ENCODE measurements at places on chromosomes 5 and 9.

- DNase-seq, result no peak
Measured at GRCh38 chr9:26210338-26210851, 532.2 kb upstream of the TUSC1 start.

DNA sequence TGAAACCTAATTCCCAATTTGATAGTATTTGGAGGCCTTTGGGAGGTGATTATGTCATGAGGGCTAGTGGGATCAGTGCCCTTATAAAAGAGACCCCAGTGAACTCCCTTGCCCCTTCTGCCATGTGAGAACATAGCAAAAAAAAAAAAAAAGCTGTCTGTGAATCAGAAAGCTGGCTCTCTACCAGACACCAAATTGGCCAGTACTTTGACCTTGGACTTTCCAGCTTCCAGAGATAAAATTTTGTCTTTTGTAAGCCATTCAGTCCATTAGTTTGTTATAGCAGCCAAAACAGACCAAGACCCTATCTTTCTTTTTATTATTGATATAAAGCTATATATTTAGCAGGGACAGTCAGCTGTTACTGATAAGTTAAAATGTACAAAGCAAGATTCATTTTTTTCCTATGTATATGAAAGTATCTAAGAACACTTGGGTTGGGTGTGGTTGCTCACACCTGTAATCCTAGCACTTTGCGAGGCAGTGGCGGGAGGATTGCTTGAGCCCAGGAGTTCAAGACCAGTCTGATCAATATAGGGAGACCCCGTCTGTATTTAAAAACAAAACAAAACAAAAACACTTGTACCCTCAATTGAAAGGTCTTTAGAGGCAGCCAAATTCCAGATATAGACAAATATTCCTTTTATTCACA is 8.1 kb upstream of the C5orf24 start:
- DNase-seq, result no peak

GRCh38 chr9:83444110-83444509 is 94.1 kb downstream of the FRMD3 start:
- no peak for DNase-seq

DNA sequence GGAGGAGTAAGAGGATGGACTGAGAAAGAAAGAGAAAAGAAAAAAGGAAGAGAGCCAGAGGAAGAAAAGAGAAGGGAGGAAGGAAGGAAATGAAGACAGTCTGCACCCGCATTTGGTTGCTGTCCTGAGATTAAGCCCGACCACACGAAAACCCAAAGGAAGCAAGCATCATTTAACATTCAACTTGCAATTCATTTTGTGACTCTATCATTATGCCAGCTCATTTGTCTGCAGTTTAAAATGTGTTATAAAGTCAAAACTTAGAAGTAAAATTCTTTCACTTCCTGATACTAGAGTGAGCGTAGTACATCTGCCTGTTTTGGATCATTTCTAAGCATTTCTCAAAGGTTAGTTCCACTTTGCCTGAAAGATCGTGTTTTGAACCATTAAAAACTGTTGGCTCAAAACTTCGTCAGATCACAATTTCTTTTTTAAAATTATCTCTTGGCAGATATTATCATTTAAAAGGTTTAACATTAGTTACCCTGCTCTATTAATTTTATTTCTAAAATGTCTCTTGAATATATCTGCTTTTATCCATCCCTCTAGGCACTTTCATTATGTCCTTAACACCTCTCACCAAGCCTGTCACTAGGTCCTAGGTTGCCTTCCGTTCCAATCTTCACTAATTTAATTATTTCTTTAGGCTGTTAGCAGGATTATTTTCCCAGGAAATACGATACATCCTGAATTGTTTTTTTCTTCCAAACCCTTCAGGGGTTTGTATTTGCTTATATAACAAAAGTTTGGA is 240.9 kb downstream of the TLE4 start:
- DNase-seq, result peak; percentile 29

DNA sequence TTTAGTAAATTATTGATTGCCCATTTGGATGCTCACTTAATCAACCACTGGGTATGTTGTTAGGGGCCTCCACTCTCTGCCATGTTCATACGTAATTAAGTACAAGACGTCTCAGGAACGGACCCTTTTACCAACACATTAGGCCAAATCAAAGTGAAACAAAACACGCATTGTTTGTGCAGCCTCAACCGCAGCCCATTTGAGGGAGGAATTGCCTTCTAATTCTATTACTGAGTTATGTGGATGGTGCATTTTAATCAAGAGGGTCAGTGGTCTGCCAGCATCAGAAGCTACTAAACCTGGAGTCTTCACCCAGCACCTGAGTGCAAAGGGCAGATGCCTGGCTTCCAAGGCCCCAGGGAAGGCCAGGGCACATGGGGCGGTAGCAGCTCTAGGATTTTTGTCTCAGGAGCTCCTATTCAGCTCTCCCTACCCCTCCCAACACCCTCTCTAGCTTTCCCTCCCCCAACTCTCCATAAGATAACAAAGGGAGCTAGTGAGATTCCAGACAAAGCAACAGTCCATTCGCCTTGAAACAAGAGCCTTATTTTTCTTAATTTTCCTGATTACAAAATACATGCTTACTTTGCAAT is 7.9 kb upstream of the MED27 start:
- DNase-seq, result no peak

GRCh38 chr5:144201588-144201987 is 30.9 kb downstream of the KCTD16 start:
- no peak for DNase-seq

GRCh38 chr5:9239071-9239470 is 306.8 kb downstream of the SEMA5A start:
- no peak for DNase-seq

GRCh38 chr5:144072518-144072927 is 97.9 kb downstream of the YIPF5 start:
- DNase-seq, result no peak

- peak; percentile 54 for DNase-seq
Measured at GRCh38 chr5:116576053-116576713, 1.6 kb upstream of the SEMA6A start.

GRCh38 chr9:90813046-90813445 is 11.4 kb downstream of the SYK start:
- DNase-seq, result no peak

- no peak for DNase-seq
Measured at GRCh38 chr5:95668728-95669127, 14.1 kb downstream of the SPATA9 start.

- no peak for DNase-seq
Measured at GRCh38 chr5:136457390-136458013, 92.2 kb upstream of the TRPC7 start.

DNA sequence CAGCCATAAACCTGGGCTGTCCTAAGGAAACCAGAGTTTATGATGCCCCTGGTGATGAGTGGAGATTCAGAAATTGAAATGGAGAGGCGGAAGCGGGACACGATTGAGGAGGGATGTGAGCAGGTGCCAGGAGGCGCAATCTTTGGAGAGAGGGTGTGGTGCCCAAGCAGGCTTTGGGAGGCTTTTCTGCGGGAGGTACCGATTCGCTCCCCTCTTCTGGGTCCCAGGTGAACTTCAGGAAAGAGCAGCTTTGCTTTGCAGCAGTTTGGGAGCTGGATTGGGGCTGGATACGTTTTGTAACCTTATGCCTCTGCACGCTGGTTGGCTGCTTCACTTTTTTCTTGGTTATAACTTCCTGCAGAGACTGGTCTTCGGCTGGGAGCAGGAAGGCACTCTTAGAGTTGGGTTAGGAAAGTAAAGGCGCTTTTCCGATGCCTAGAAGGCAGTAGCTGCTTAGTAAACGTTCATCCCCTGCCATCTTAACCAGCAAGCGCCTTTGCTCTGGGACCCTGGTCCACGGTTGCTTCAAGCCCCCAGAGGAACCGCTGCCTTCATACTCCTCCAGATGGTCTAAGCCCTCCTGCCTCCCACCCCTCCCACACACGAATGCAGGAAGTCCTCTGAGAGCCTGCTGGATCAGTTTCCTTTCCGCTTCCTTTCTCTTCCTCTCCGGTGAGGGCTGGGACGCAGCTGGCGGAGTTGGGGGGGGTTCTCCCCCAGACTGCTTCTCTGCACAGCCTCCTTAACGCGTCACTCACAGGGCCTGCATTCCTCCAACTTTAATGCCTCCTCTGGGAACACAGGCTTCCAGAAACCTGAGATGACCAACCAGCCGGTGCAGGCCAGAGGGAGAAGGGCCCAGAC is 15.2 kb upstream of the NEK6 start:
- no peak for DNase-seq

DNA sequence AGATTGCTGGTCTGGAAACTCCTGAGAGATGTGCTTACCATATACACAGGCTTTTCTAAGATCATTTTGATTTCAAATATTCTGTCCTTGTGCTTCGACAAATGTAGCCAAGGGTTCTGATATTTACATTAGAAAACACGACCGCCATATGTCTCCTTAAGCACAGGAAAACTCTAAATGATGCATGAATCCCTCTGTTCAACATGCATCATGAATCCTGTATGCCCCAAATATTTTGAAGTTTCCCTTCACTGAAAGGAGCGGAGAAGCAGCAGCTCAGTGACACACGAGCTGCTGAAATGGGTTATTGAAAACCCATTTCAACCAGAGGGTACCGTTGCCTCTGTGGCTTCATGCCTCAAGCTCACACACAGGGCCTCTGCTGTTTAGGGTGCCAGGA is 74.4 kb downstream of the NREP start:
- no peak for DNase-seq

DNA sequence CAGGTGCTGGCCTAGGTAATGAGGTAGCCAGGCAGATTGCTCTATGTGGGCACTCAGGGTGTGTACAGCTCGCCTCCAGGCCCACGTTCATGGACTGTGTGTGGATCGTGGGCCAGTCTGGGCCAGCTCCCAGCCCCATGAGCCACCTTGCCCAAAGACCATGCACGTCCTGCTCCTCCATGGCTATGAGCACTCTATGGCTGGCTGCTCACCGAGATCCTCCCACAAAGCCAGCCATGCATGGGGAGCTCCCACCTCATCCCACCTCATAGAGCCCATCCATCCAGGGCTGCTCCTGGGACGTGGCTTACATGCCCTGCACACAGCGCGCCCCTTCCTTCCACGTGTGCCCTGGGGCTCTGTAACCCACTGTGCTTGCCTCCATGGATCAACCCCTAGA is 262.5 kb upstream of the IRX1 start:
- no peak for DNase-seq

GRCh38 chr9:4243113-4243512 is 56.8 kb downstream of the GLIS3 start:
- no peak for DNase-seq

GRCh38 chr9:69308206-69308931 is 16.6 kb upstream of the ENTREP1 start:
- no peak for DNase-seq

DNA sequence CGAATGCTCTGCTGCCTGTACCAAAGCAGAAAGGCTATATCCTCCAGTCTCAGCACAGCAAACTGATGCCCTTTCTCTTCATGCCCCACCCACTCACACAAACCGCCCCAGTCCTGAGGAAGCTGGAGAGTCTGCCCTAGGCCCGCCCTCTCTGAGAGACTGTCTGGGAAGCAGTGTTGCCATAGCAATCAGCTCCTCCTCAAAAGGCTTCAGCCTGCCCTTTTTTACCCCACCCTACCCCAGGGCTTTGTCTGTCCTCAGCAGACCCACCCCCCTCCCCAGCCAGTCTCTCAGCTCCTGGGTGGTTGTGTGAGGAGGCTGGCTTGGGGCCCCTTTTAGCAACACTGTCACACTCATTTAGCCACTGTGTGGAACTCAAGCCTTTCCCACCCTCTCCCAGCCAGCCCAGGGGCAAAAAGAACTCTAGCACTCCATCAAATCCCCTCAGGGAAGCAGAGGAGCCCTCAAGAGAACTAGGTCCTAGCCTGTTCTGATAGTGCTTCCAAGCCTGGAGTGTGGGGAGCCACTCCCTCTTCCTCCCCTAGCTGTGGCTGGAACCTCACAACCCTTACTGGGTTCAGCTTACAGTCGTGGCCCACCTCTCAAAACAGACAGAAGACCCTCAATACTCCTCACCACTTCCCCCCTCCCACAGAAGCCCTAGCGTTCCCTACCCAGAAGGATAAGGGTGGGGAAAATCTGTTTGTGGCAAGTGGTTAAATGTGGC is 1.4 kb downstream of the ATOSB start:
- DNase-seq, result peak; percentile 73

GRCh38 chr9:136488247-136489214 is 5.7 kb upstream of the SEC16A start:
- peak; percentile 68 for DNase-seq

DNA sequence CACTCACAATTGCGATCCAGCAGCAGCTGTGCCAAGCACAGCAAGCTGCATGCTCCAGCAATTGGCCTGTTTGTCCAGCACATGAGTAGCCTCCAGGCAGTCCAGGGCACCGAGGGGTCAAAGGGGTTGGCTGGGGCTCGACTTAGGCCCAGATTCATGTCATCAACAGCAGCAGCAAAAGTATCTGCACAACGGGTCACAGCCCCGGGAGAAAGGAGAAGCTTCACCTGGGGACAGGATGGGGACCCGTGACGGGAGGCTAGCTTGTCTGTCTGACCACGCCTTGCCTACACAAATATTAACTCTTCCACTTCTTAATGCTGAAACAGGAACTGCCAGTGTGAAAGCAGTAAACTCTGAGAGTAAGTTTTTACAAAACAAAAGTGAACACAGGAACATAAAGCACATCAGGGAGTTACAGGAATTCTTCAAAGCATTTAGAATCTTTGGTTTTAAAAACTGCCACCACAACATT is 191.2 kb downstream of the PIK3R1 start:
- DNase-seq, result no peak

DNA sequence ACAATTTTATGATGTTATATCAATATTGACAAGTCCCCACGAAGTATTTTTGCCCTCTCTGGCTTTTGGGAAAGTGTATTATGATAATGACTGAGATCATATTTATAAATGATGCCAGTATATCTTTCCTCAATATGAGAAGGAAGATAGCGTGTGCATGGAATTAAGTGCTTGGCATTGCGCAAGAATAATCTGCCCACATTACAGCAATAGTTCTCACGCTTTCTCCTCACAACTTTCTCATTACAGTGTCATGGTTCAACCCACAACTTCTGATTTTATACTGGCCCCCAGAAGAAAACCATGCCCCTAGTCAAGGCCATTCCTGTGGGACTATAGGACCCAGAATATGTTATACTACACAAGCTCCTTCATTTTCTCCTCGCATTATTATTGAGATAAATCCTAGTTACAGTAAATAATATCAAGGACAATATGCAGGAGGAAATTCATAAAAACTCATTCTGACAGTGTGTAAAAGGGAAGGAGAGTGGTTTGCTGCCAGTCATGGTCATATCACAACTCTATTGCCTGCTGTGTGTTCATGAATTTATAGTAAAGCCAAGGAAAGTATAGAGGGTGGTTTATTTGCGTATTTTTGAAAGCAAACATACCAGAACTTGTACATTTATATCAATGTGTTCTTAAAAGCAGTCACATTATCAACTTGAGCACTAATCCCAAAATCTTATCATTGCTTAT is 114.1 kb downstream of the PIK3R1 start:
- no peak for DNase-seq

GRCh38 chr5:95916687-95917085 is 45.0 kb downstream of the ELL2 start:
- DNase-seq, result no peak

- no peak for DNase-seq
Measured at GRCh38 chr5:102879741-102880140, 124.6 kb downstream of the PAM start.

- DNase-seq, result no peak
Measured at GRCh38 chr9:801399-802071, 40.0 kb upstream of the DMRT1 start.

GRCh38 chr9:106481013-106481609 is 381.9 kb upstream of the ZNF462 start:
- no peak for DNase-seq

GRCh38 chr9:97704851-97705250 is 7.7 kb upstream of the XPA start:
- DNase-seq, result no peak

- DNase-seq, result no peak
Measured at GRCh38 chr5:124193371-124193789, 553.1 kb downstream of the ZNF608 start.

Measured in stimulated activated naive CD8-positive, alpha-beta T cell treated with anti-CD3 and anti-CD28 coated beads, Interleukin-15, amount 100 ng/mL, for 72 hours (primary cell).